Activated naive CD8-positive, alpha-beta T cell treated with anti-CD3 and anti-CD28 coated beads for 36 hours (primary cell): ENCODE measurements at places on chromosomes 5 and 9. TPM values are rescaled to one million over a fixed set of nuclear protein-coding genes. Genes with fewer than 3 reads are reported as not detected.
A peak's percentile ranks its signal among the peaks of the same experiment; 100 is the strongest.

The LCN10 gene
- 6.1 TPM for total RNA-seq

The SMIM33 gene
- 0.16 TPM for total RNA-seq

The DRD1 gene
- not detected for total RNA-seq

The BTNL8 gene
- 0.12 TPM for total RNA-seq

The FOXD4 gene
- total RNA-seq, result 0.16 TPM

- H3K27ac ChIP-seq, result no peak overlapping the region
- H3K27me3 ChIP-seq, result no peaks in the 10 kb centered on the region
- no peak for DNase-seq
- no peak overlapping the region for H3K4me3 ChIP-seq
- H3K4me1 ChIP-seq, result peaks cover 7% of the 10 kb centered on the region
Measured at GRCh38 chr5:59180515-59180914, 597.6 kb downstream of the RAB3C start.

DNA sequence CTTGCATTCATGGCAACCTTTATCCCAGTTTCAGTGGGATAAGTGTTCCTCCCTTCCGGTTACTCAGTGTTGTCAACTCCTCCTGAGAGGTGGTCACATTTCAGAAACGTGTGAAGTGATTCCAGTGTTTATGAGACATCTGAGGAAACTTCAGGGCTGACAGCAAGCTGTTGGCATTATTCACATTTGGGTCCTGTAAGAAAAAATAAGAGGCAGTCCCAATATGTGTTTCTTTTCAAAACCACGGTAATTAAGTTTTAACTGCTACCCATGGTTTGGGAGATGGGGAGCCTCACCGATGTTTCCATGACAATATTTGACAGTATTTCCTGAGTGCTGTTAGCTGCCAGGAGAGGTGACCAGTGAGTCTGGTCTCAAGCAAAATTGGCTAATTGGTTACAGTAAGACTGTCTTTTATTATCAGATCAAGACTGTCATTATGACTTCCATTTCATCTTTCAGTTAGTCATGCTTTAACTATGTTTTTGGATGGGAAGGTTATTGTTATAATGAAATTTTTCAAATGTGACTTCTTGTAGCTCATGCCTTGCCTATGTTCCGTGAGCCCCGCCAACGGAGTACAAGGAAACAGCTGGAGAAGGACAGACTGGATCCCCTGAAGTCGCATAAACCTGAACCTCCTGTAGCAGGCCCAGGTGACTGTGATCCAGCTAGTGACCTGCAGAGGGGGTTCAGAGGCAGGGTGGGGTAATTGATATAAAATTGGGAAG lies 115.3 kb downstream of the GDNF start:
- H3K27me3 ChIP-seq, result no peaks in the 10 kb centered on the region
- no peak overlapping the region for H3K27ac ChIP-seq
- H3K36me3 ChIP-seq, result peaks cover 38% of the 10 kb centered on the region
- DNase-seq, result no peak
- peaks cover 25% of the 10 kb centered on the region for H3K4me1 ChIP-seq

DNA sequence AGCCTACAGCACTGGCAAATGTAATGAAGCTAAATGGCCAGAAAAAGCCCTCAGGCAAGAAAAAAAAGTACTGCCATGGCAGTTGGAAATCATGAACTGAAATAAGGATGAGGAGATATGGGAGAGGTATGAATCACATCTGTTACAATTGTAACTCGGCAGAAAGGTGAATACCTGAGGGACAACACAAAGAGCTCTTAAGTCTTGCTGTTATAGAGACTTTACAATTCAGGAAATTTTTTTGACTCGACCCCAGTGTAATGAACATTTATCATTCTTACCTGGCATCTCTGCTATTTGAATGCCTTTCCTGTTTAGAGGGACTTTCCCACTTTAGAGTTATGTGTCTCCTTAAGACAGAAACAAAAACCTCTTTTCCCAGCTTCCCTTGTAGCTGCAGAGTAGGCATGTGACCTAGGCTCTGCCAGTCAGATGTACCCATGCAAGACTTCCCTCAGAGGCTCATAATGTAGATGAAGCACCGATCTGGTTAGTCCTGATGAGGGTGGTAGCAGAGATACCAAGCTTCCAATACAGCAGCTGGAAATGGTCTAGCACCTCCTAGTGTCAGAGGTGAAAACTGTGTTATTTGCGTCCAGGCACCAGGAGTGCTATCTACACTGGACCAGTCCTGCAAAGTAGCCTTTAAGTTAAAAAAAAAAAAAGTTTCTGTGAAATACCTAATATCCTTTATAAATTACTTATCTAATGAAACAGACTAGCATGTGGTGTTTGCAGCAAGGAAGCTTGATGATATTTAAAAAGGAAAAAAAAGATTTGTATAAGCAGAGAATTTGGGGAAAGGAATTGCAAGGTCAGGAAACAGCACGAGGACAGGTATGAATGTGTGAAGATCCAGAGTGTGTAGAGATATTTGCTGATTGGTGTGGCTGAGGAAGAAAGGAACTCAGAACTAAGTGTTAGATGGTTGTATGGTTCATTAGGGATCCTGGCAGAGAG lies 146.9 kb upstream of the SLC1A3 start:
- DNase-seq, result no peak
- no peaks in the 10 kb centered on the region for H3K4me1 ChIP-seq
- no peak overlapping the region for H3K27ac ChIP-seq

DNA sequence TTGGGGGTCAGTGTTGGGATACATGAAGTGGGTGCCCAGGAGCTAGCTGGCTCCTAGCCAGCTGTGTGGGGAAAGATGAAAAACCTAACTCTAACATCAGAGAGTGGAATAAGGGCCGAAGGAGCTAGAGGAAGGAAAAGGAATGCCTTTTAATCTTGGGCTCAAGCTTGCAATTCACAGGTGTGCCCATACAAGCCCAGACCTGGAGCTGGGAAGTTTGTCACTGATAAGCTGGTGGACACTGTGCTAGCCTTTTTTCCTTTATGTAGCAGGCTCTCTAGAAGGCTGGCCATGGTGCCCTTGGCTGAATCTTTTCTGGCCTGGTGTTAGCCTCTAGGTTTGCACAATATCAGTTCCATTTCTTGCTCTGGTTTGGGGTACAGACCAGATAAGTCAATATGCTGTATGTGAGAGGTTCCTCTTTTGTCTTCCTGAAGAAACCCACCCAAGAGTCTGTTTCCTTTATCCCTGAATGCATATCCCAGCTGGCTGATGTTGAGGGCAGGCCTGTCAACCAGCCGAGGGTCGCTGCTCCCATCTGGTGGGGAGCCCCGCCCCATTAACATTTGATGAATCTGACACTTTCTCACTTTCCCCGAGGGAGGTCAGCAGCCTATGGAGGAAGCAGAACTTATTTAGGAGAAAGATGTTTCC lies 92.4 kb upstream of the CXCL14 start:
- no peaks in the 10 kb centered on the region for H3K4me1 ChIP-seq
- H3K27ac ChIP-seq, result no peak overlapping the region
- H3K36me3 ChIP-seq, result no peaks in the 10 kb centered on the region
- H3K27me3 ChIP-seq, result peaks cover 10% of the 10 kb centered on the region
- DNase-seq, result no peak
- H3K4me3 ChIP-seq, result no peak overlapping the region

- H3K36me3 ChIP-seq, result peaks cover 16% of the 10 kb centered on the region
- peak within 1 kb of the TSS; percentile 89 for H3K27ac ChIP-seq
- DNase-seq, result peak; percentile 90
Measured at GRCh38 chr9:88388203-88388885, at the start of gene SPIN1. SPIN1 (plus strand) TSS chr9:88388444; CDS start chr9:88426540, 38,096 bp downstream.

GRCh38 chr5:93607367-93608258 lies 24.6 kb downstream of the NR2F1 start:
- H3K36me3 ChIP-seq, result peaks cover 2% of the 10 kb centered on the region
- no peak overlapping the region for H3K4me3 ChIP-seq
- DNase-seq, result no peak
- H3K4me1 ChIP-seq, result peaks cover 21% of the 10 kb centered on the region
- H3K27ac ChIP-seq, result no peak overlapping the region
- H3K27me3 ChIP-seq, result peaks cover 84% of the 10 kb centered on the region

DNA sequence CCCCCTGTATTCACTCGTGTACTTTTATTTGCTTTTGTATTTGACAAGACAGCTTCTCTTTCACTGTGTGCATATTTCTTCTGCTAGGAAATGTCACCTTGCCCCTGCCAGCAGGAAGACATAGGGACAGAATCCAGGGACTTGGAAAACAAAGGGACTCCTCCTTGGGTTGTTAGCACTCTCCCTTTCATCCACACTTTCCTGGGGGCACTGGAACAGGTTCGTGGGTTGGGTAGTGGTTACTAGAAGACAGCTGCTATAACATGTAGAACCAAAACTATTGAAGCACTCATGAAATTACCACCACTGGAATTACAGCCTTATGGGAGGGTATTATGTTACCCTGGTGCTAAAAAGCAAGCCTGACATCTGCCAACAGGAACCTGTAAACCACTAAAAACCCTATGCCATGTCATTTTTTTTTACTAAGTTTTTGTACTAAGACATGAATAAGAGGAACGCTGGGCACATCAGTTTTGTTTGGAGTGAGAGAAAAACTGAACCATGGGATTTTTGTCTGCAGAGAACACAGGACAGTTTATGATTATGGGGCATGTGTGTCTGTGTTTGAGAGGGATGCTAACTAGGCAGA lies 4.7 kb upstream of the CCL28 start:
- H3K4me3 ChIP-seq, result no peak overlapping the region
- H3K27me3 ChIP-seq, result no peaks in the 10 kb centered on the region
- H3K36me3 ChIP-seq, result no peaks in the 10 kb centered on the region
- H3K4me1 ChIP-seq, result no peaks in the 10 kb centered on the region

GRCh38 chr5:80090884-80091166 lies 55.7 kb downstream of the THBS4 start:
- no peak overlapping the region for H3K4me3 ChIP-seq
- no peak for DNase-seq
- H3K27ac ChIP-seq, result no peak overlapping the region
- peaks cover 10% of the 10 kb centered on the region for H3K4me1 ChIP-seq

- no peak overlapping the region for H3K27ac ChIP-seq
- H3K4me3 ChIP-seq, result no peak overlapping the region
- peaks cover 3% of the 10 kb centered on the region for H3K36me3 ChIP-seq
- H3K27me3 ChIP-seq, result no peaks in the 10 kb centered on the region
- H3K4me1 ChIP-seq, result no peaks in the 10 kb centered on the region
Measured at GRCh38 chr5:32326216-32326772, 13.6 kb upstream of the MTMR12 start.

DNA sequence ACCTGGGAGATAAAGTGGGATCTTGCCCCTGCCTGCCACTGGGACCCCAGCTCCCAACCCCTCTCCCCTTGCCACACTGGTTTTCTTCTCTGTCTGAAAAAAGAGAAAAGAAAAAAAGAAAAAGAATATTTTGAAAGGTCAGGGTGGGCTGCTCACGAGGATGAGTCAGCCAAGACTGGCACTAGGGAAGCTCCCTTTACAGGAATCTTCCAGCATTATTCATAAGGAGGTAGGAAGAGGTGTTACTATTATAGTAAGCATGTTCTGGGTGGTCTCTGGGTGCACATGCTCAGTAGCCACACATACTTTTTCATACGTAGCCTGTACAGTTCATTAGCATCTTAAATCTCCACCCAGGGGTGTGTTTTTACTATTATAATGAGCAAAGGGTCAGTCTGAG lies 46.8 kb upstream of the HAND1 start:
- H3K4me3 ChIP-seq, result no peak overlapping the region
- peaks cover 58% of the 10 kb centered on the region for H3K27me3 ChIP-seq
- peaks cover 2% of the 10 kb centered on the region for H3K4me1 ChIP-seq
- DNase-seq, result no peak
- no peaks in the 10 kb centered on the region for H3K36me3 ChIP-seq

DNA sequence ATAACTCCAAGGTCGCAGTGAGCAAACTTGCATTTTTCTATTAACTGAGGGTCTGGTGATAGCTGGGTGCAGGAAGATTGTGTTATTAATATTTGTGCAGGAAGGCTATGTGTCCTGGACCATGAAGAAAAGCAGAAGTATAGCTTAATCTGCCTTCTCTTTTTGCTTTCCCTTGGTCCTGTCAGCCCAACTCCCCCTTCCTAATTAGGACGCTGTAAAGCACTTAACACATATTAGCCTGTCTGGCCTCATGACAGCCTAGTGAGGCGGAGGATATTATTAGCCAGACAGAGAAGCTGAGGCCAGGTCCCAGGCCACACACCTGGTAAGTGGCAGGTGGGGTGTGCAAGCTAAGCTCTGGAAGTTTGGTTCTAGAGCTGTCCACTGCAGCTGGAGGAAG lies 29.5 kb downstream of the SLC46A2 start:
- no peaks in the 10 kb centered on the region for H3K27me3 ChIP-seq
- H3K27ac ChIP-seq, result no peak overlapping the region
- no peaks in the 10 kb centered on the region for H3K36me3 ChIP-seq
- no peak overlapping the region for H3K4me3 ChIP-seq
- DNase-seq, result no peak

DNA sequence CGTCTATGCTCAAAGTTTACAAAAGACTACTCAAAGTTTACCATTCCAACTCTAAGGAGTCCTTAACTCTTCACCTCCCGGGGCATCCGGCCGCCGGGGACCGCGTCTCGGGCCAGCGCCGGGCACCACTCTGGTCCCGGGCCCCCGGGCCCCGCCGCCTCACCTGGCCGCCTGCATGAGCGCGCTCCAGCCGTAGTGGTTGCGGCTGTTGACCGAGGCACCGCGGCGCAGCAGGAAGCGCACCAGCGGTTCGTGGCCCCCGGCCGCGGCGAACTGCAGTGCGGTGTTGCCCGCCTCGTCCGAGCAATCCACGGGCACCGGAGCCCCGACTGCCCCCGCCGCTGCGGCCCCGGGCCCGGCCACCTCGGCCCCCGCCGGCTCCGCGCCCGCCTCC lies 388 bp downstream of the ANKS6 start:
- H3K36me3 ChIP-seq, result peaks cover 14% of the 10 kb centered on the region
- H3K4me1 ChIP-seq, result peaks cover 32% of the 10 kb centered on the region
- H3K4me3 ChIP-seq, result peak overlapping the region; percentile 81
- H3K27me3 ChIP-seq, result no peaks in the 10 kb centered on the region

DNA sequence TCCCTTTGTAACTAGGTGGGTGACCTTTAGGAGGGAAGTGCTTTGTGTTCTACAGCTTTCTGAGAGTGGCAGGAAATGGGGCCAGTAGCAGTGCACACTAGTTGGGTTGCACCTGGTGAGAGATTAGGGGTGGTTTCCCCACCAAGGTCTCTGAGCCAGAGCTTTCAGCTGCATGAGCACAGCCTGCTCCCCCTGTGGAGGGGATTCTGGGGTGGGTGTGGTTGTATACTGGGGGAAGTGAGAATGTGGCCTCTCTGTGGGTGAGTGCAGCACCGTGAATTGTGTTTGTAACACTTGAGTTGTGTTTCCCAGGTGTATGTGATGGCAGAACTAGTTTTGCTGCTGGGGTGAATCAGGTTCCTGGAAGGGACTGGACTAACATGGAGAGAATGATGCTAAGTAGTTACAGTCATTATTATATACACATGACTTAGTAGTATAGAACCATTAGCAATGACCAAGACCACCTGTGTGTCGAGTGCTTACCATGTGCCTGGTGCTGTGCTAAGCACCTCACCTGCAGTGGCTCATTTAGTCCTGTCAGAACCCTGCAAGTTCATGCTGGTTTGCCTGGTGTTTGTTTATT lies 11.8 kb upstream of the CXXC5 start:
- H3K4me3 ChIP-seq, result peak overlapping the region; percentile 48
- H3K27ac ChIP-seq, result peak overlapping the region; percentile 90
- peak; percentile 77 for DNase-seq
- H3K4me1 ChIP-seq, result peaks cover 39% of the 10 kb centered on the region
